Activated CD8-positive, alpha-beta memory T cell treated with anti-CD3 and anti-CD28 coated beads, Interleukin-2, amount 50 U/mL, for 4 hours (primary cell): ENCODE measurements at places on chromosomes 16 and 17.

- DNase-seq = no peak
Measured at GRCh38 chr17:71502443-71502842, 618.4 kb upstream of the SOX9 start.

GRCh38 chr17:78379131-78379491 is 662 bp downstream of the PGS1 start:
- DNase-seq = no peak

GRCh38 chr17:57745242-57745641 is at the start of gene CCDC182:
CCDC182 (minus strand) TSS chr17:57745299; CDS start chr17:57745272, 27 bp downstream.
- no peak for DNase-seq

- no peak for DNase-seq
Measured at GRCh38 chr16:75081179-75081859, 35.3 kb downstream of the LDHD start.

DNA sequence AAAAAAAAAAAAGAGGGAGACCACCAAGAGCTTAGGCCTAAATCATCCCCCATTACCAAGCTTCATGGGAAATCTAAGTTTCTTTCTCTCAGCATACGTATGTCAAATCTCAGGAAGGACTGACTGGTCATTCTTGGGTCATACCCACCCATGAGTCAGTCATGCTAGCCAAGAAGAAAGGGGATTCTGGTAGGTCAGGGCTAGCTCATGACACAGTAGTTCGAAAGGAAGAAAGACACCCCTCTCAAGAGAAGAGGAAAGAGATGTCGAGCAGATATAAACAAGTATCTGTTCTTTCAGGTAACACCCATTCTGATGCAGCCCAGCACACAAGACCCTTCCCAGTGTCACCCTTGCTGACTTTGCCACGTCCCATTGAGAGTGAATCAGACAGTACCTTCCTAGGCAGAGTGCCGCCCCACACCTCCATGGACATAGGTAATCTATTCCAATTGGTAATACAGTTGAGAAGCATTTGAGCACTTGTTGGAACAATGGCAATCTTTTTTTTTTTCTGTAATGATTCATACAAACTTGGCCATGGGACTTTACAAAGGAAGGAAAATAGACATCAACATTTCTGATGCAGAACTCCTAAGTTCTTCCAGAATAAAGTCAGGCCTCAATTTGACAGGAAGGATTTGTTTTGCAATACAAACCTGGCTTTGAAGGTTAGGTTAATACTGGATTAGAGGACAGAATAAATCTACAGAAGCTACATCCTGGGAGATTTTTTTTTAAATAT is 38.2 kb downstream of the COPRS start:
- DNase-seq = no peak

- DNase-seq = no peak
Measured at GRCh38 chr17:80852476-80853015, 139.1 kb upstream of the CHMP6 start.

DNA sequence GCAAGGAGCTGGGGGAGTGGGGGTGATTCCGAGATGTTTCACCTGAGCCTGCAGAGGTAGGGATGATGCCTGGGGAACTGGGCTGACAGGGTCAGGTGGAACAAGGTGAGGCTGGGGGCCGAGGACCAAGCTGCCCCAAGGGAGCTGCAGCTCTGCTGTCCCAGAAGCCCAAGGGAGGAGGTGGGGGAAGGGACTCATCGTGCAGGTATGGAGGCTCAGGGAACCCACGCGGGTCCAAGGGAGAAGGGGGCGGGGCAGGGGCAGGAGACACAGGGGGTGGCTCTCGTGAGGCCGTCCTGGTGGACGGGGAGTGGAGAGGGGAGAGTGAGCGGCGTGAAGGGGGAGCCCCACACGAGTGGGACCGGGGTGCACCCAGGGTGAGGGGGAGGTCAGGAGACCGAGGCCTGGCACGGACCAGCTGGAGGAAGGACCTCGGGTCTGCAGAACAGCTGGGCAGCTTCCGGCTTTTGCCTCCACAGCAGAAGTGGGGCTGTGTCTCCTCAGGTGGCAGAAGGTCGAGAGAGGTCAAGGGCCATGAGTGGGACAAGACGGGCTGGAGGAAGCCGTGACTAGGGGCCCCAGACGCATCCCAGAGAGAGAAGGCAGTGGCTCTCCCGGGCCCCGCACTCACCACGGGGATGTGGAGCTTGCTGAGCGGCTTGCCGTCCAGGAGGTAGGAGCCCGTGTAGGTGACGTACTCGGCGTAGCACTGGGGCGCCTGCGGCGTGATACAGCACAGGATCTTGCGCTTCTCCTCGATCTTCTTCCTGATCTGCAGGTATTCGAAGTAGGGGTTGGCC is 61.1 kb downstream of the ZNF778 start:
- DNase-seq = no peak

- DNase-seq = no peak
Measured at GRCh38 chr17:9912121-9913099, 7.3 kb upstream of the RCVRN start.

GRCh38 chr17:42669977-42670788 is 6.6 kb downstream of the PLEKHH3 start:
- DNase-seq = no peak

GRCh38 chr16:87316450-87316922 is 706 bp downstream of the C16orf95 start:
- DNase-seq = no peak

DNA sequence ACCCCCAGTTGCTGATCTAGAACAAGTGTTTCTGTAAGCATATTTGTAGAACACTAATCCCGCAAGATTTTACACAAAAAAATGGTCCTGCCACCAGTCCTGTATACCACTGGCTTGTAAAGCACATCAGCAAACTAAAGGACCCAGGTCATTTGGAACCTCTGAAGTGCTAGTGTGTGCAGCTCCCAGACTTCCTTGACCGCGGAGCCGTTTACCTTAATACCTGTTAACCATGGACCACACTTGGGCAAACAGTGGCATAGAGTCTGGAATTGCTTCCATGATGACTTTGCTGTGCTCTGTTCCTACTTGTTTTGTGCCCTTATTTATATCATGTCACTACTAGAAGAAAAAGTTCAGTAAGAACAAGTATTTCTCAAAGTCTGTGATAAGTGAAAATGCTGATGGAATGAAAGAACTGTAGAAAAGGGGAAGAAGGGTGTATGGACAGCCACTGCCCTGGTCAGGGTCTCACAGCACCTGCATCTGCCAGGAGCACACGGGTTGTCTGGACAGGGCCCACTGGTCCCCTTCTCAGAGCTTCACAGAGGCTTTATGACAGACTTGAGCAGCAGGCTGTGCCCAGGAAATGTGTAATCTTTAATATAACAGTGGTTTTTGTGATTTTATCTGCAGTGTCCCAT is 29.3 kb downstream of the ALDH3A2 start:
- no peak for DNase-seq

- DNase-seq = no peak
Measured at GRCh38 chr16:69747115-69747514, 7.6 kb downstream of the NOB1 start.
